CD4-positive, alpha-beta T cell treated with Interleukin-1 beta for 1 hour (primary cell): ENCODE measurements at places on chromosomes 7 and 10.
A peak's percentile ranks its signal among the peaks of the same experiment; 100 is the strongest.

DNA sequence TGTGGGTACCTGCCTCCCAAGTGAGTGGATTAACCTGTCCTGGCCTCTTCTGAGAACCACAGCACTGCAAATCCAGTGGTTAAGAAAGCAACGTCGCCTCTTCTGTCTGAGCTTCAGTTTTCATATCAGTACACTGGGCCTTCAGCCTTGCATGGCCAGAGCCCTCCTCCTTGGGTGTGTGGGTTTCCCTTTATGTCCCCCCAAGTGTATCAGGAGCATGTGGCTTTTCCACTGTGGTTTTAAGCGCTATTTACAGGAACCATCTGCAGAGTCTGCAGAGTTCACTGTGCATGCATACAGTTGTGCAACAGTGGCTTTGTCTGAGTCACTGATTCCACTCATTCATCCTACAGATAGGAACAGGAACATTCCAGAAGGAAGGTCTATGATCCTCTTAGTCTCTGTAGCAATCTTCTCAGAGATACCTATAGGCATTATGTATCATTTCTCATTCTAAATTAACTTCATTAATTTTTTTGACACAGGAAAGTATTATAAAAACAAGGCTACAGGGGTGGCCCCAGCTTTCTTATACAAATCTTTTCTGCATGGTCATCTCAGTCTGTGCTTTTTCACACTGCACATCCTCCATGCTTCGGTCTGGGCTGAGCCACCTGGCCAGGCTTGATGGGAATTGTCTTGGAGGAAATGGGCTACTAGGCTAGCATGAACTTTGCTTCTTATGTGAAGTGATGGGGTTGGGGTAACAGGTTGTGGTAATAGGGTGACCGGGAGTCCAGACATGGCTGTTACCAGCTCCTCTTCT is 17.1 kb downstream of the MBL2 start:
- no peak for DNase-seq

- DNase-seq: no peak
Observed at GRCh38 chr10:108392286-108392685, 1227.8 kb upstream of the SORCS1 start.

- DNase-seq: no peak
Observed at GRCh38 chr10:93039110-93039509, 21.5 kb upstream of the CYP26C1 start.

DNA sequence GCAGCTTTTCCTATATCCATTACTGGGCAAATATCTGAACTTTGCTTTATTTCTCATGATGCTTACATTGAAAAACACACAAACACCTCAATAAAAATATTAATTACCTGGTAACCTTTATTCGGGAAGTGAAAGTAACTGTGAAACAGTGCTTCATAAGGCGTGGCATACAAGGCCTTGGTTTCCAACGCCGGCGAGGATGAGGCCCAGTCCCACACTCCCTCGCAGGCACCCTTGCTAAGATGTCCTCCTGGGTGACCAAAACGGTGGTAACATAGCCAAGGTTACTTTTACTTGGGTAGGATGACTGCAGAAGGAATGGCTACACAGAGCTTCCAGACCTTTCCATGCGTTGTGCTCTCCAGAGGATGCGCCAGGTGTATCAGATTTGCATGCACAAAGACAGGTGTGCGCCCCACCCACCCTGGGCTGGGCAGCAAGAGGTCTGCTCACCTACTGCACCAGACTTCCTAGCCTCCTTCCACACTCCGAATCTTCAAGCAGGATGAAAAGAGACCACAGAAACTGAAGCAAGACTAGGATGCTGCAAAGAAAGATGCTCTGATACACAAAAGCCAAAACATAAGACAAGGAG is 13.3 kb upstream of the DAGLB start:
- no peak for DNase-seq

GRCh38 chr10:60073781-60074656 is 167.7 kb upstream of the CCDC6 start:
- DNase-seq: peak; percentile 4

- DNase-seq: no peak
Observed at GRCh38 chr7:134785842-134786241, 6.4 kb downstream of the CALD1 start.

GRCh38 chr10:115854740-115855435 is 418.1 kb downstream of the GFRA1 start:
- DNase-seq: no peak

- no peak for DNase-seq
Observed at GRCh38 chr7:47946581-47947354, 1.5 kb downstream of the PKD1L1 start.

- DNase-seq: peak; percentile 1
Observed at GRCh38 chr7:134317434-134317833, 704 bp upstream of the SLC35B4 start.

- DNase-seq: peak; percentile 5
Observed at GRCh38 chr10:12243864-12244620, 48.1 kb downstream of the CDC123 start.

GRCh38 chr10:72085166-72085565 is 3.2 kb downstream of the SPOCK2 start:
- no peak for DNase-seq

GRCh38 chr7:26664274-26664673 is 200.1 kb downstream of the SKAP2 start:
- DNase-seq: no peak

DNA sequence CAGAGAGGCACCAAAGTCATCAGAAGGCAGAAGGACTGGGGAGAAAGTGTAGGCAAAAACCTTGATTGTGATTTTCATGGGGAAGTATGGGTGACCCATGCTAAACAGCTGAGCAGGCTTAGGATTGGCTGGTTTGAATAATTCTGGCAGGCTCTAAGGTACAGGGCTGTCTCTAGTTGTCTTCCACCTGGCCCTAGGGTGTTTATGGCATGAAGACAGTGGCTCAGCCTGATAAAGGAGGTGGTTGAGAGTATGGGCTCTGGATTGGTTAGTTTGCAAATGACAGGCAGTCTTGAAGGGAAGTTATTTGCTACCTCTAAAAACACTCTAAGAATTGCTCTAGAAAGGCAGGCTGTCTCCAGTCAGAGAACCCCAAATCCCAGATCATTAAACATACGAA is 100.3 kb downstream of the STRA8 start:
- no peak for DNase-seq

GRCh38 chr10:69497231-69497561 is 45.9 kb downstream of the TSPAN15 start:
- DNase-seq: no peak

DNA sequence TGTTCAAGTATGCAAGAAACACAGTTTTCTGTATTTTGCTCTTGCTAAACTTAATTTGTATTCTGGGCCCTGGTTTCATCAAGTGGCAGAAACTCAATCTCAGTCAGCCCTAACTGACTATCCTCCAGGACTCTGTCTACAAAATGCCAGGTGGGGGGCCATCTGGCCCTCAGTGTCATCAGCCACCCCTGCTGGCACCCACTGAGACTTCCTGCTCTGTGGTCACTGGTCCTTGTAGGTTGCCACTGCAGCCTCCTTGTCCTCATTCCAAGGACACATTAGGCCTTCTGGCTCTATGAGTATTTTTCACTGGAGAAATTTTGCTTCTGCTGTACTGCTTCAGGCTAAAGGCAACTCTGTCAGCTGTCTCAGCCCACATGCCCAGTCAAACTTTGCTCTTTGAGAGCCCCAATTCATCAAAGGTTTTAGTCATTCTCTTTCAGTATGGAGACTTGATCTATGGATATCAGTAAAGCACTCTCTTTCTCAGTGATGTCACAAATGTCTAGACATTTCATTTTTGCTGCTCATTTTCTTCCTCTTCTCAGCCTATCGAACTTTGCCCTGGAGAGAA is 163.6 kb downstream of the KCND2 start:
- no peak for DNase-seq

- no peak for DNase-seq
Observed at GRCh38 chr7:31887006-31887405, 183.2 kb downstream of the PDE1C start.

GRCh38 chr7:100965723-100966541 is 3.4 kb upstream of the MUC12 start:
- DNase-seq: peak; percentile 65

GRCh38 chr10:119784340-119785067 is 58.7 kb downstream of the INPP5F start:
- DNase-seq: peak; percentile 10

DNA sequence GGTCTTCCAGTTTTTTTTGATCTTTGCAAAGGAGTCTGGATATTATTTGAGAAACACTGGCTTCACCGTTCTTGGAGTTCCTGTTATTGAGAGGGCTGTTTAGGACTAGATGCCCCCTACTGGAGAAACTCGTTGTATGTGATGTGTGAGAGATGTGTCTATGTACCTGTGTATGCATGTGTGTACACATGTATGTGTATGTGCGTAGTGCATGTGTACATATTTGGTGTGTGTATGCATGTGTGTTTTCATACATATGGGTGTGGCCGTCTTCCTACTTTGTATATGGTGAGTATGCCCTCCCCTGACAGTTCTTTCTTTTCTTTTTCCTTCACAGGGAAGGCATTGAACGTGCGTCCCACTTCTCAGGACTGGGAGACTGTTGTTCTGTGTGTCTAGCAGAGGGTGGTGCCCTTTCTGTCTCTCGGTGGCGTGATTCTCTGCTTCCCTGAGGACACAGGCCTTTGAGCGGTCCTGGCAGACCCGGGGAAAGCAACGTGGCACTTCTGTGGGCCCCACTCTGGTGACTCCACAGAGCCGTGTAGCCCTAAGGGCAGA is 3.0 kb upstream of the CALHM3 start:
- DNase-seq: peak; percentile 48

DNA sequence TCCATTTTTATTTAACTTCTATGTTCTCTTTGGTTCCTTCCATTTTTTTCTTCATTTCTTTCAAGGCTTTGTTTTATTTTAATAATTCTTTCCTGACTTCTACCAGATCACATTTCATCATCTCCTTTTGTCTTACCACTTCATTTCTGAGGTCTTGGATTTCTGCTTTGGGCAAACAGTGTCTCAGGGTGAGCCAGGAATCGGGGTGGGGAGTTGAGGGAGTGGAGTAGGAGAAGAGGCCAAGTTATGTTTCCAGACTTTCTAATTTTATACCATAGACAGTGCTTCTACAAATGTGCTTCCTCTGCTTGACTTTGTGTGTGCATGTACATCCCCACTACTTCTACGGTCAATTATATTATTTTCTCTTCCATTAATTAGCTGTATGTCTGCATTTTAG is 112.1 kb downstream of the PRKG1 start:
- no peak for DNase-seq

GRCh38 chr10:93715345-93715744 is 13.0 kb upstream of the FRA10AC1 start:
- DNase-seq: peak; percentile 9

GRCh38 chr10:68559251-68559650 is 886 bp upstream of the TET1 start:
- DNase-seq: no peak

DNA sequence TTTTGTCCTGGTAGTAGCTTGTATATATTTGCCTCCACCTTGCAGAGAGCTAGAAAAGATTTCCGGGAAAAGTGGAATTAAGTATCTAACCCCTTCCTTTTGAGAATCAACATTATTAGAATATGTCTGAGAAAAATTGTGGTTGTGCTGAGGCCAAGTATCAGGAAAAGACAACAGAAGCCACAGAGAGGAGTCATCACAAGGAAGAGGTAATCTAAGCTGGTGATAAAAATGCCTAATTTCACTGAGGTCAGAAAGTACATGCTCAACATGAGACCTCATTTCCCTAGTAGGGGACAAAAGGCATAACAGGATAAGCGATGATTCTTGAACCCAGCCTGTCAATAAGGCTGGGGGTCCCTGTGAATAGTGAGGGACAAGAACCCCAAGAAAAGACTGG is 97.0 kb upstream of the PDE1C start:
- DNase-seq: no peak

GRCh38 chr10:110834629-110835301 is 37.0 kb upstream of the PDCD4 start:
- peak; percentile 21 for DNase-seq

DNA sequence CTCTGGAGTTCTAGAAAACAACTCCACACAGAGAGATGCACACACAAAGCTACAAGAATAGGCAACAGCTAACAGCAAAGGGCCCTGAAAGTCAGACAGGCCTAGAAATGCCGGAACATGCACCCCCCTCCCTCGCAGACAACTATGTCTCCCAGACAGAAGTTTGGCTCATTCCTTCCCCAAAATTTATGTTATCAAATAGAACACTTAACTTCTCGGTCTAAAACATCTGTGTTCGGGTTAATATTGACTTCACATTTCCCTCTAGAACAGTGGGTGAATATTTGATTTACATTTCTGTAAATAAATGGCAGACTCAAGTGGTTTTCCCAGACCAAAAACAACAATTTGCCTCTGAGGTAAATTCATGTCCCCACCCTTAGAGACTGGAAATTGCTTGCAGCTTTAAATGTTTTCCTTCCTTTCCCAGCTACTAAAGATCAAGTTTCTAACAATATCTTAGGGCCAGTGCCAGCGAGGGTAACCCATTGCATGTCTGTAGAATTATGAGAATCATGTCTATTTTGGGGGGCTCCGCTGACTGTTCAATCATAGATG is 92.5 kb upstream of the INHBA start:
- no peak for DNase-seq

- DNase-seq: no peak
Observed at GRCh38 chr10:78566284-78567111, 502.3 kb upstream of the ZMIZ1 start.

GRCh38 chr10:120494313-120494710 is 37.3 kb downstream of the PLPP4 start:
- no peak for DNase-seq

DNA sequence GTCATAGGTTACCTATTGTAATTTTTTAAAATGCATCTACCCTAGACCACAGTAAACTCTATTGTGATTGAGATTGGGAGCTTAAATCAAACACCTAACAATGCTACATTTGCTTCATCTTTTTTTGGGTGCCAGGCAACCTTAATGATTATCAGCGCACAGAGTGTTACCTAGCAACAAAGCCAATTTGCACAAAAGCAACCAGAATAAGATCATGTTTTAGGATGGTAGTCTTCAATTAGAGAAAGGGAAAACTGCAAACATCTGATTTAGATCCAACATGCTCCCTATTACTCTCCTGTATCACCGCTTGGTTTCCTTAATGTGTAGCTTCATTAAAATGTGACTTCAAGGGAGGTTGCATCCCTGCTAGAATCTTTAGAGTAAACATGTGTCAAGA is 226.9 kb downstream of the ABCA13 start:
- no peak for DNase-seq

- DNase-seq: no peak
Observed at GRCh38 chr10:19815731-19816410, 361 bp upstream of the PLXDC2 start.

GRCh38 chr7:4169455-4169854 is 512.6 kb upstream of the FOXK1 start:
- DNase-seq: no peak

- no peak for DNase-seq
Observed at GRCh38 chr10:35598379-35598778, 6.8 kb upstream of the GJD4 start.

DNA sequence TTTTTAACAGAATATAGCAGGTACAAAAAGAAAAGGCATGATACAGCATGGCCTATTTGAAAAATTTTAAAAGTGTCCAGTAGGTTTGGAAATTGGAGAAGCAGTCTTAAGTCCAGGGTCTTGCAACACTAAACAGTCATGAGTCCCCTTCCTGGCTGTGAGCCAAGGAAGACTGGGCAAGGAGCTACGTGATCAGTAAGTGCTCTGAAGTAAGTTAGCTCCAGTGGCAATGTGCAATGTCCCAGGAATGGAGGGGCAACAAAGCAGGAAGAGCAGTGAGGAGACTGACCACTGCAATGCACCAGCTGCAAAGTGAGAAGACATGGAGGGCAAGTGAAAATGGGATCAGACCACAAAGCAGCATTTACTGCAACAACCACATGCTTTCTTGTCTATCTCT is 72.9 kb upstream of the GRID1 start:
- no peak for DNase-seq
